Psoas muscle (tissue), 8 donors: ENCODE measurements at places on chromosomes 7 and 10. TPM values are rescaled to one million over a fixed set of nuclear protein-coding genes. Genes with fewer than 3 reads are reported as not detected.

The TCTN3 gene
- total RNA-seq = 9.5 TPM

The TMEM270 gene
- not detected for total RNA-seq

- DNase-seq = no peak
Measured at GRCh38 chr7:108659261-108659660, 89.6 kb downstream of the DNAJB9 start.

DNA sequence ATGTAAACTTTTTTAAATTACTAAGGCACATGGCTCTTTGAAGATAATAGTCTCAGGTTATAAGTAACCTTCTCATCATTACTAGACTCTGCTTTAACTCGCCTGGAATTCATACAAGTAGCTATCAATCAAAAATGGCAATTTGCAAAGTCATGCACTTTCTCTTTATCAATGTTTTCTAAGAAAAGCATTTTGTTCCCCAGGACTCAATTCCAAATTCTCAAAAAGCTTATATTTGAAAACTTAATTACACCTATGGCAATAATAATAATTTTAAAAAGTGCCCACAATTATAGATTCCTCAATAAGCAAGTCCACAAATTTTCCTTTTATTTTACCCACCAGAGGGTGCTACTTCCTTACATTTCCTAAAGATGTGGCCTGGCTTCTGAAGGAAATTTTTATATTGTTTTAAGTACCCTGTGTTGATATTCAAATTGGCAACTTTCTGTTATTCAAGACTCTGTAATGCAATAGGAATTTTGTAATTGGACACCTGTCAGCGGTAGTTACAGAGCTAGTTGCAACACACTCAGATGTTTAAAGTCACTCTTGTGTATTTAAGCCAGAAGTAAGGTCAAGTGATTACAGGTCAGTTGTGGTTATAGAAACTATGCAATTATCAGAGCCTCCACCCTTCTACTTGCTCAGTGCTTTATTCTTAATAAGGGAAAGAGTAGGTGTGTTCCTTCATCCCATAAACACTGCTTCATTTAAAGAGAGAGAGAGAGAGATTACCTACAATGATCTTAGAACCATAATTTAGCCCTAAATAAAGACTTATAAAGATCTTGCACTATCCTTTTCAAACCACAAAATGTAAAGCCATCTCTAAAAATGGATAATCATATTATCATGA lies 47.1 kb upstream of the HYAL4 start:
- no peak for DNase-seq

DNA sequence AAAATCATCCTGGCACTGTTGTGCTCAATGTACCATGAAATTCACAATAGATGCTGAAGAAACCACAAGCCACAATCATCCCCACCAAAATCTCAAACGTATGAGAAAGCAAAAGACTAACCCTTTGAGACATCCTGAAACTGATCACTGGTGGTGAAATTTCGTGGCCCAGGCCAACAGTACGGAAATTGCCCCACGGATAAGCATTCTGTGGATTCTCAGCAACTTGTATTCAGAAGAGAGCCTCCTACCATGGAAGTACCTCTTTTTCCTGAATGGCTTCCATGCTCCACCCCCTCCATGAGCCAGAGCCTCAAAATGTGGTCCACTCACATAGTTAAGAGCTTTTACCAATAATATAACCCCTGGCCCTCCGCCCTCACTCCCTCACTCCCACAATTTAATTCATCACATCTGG lies 163.9 kb upstream of the AUTS2 start:
- no peak for DNase-seq

DNA sequence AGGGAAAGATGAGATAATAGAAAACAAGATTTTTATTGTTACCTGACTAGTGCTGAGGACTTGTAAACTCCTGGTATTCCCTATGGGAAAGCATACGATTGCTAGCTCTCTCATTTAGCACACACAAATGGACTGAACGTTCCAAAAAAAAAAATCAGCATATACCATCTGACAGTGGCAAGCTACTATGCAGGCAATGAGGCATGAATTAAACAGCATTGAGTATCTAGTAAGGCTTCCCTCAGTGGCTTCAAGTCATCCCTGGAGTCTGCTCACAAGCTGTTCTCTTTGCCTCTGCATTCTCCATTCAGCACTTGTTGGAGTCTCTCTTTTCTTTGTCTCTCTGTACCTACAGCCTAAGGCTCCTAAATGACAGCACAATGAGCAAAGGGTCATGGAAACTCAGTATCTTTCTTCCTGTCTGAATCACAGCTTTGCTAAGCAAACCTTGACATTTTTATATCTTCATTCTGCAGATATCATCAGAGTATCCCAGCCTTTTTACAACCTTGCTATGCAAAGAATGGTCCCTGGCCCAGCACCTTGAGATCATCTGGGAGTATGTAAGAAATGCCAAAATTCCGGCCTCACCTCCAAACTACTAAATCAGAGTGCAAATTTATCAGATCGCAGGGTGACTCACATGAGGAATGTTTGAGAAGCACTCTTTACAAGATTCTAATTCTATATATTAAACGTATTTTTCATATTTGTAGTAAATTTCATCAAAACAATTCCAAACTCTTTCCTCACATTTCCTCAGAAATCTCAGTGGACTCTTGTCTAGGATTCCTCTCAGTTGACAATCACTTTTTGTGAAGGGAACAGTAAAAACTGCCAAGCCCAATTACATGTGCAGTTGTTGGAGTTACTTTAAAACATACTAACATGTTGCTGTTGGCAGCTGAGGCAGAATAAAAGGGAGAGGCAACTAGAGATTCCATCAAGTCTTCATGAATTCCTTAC lies 10.8 kb upstream of the LIPA start:
- DNase-seq = no peak

DNA sequence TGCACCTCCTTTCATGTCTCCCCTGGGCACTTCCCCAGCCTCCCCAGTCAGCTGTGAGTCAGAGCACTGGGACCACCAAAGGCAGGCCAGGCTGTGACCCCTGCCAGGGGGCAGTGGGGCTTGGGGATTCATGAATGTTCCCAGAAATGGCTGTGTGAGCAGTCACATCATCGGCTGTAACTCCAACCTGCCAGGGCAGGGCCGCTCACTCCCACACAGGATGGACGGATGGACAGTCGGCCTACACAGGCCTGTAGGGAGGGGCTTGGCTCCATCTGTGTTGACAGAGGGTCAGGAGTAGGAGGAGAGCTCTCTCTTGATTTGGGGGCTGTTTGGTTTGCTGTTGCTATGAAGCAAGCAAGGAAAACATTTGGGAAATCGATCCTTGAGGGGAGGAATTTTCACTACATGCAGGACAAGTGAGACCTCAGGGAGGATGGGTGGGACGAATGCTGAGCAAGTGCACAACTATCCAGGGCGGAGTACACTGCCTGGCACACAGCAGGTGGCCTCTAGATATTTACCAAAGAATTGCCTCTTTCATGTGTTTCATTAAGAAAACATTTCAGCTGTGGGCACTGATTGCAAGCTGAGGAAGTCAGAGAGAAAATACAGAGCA lies 2.9 kb upstream of the IGFBP1 start:
- DNase-seq = no peak

DNA sequence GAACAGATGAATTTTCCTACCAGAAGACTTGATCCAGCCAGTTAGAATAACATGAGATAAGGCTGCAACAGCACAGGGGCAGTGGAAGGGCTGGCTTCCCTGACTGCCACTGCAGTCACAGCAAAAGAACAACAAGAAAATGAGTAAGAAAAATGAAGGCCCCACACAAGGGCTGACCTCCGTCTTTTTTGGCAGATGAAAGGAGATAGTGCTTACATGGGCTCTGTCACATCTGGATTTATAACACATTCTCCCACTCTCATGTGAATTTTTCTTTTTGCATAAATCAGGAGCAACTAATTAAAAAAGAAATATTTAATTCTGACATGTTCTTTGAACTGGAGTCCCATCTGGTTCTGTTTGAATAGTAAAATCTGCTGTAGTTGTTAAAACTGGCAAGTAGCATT lies 99.6 kb downstream of the NRP1 start:
- no peak for DNase-seq

GRCh38 chr10:90328896-90329295 lies 528.9 kb downstream of the HTR7 start:
- DNase-seq = no peak

DNA sequence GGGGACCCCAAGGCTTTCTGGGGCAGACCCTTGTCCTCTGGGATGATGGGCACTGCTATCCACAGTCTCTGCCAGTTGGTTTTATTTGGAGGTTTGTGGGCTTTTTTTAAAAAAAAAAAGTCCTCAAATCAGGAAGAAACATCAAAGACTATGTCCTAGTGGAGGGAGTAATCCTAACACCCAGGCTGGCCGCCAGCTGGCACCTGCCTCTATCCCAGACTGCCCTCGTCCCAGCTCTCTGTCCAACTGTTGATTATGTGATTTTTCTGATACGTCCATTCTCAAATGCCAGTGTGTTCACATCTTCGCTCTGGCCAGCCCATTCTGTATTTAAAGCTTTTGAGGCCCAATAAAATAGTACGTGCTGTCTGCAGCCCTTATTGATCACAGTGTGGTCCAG lies 61.0 kb upstream of the LRRC4 start:
- DNase-seq = no peak
